HS-27A (cell line): ENCODE measurements at places on chromosomes 5 and 9.
A peak's percentile ranks its signal among the peaks of the same experiment; 100 is the strongest.

DNA sequence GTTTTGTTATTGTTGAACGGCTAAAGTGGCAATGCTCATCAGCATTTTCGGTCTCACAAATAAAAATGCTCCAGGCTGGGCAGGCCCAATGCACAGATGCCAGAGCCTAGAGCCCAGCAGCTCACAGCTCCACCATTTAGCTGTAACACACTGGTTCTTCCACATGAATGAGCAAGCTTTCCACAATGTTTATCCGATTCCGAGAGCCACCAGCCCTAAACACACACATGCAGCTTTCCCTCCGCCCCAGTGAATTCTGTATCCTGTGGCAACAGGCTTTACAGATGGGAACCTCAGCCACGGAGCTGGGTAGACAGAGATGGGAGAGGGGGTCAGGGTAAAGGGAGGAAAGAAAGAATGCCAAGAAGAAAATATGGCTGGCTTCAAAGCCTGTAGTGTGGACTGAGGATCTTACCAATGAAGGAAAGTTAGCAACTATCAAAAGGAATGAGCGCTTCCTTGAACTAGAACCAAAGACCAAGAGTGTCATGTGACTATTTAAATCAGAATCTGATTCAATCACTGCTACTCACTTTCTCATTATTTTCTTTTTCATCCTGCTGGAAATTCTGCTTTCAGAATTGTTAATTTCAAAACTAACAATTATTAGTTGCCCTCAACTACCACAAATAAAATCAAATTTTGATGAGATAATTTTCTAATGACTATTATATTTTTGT lies 77.1 kb downstream of the MRPS27 start:
- DNase-seq: no peak

GRCh38 chr9:126406075-126406667 lies 79.5 kb downstream of the MVB12B start:
- no peak for DNase-seq

DNA sequence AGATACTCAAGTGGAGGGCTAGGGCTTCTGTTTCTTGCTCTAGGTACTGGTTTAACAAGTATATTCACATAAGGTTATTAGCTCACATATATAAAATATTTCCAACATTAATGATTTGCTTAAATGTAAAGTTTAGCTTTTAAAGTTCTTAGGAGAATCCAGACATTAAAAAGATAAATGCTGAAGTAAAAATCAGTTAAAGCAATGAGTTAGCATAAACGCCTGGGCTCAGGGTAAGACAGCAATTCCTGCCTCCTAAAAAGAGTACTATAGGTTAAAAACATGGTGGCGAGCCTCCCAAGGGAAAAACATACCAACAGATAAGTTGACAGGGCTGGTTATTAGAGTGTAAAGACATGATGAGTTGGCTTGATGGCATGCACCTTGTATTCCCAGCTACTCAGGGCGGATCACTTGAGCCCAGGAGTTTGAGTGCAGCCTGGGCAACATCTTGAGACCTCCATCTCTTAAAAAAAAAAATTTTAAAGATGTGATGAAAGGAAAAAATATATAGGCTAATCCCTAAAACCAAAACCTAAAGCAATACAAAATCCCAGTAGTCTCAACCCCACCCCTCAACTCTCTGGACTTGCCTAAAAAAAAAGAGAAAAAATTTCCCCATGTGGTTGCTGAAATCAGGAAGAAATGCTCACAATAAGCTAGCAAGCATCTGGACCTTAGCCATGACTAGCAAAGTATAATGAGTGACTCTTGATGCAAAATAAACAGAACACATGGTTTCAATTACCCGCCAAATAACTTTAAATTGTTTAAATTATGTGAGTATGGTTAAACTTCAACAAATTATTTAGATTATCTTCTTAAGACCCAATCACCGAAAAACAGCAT lies 3.6 kb downstream of the GOLPH3 start:
- DNase-seq: no peak

GRCh38 chr9:72294936-72295335 lies 70.1 kb downstream of the ZFAND5 start:
- DNase-seq: no peak

- DNase-seq: no peak
Measured at GRCh38 chr5:82698026-82698425, 379.2 kb downstream of the TMEM167A start.

DNA sequence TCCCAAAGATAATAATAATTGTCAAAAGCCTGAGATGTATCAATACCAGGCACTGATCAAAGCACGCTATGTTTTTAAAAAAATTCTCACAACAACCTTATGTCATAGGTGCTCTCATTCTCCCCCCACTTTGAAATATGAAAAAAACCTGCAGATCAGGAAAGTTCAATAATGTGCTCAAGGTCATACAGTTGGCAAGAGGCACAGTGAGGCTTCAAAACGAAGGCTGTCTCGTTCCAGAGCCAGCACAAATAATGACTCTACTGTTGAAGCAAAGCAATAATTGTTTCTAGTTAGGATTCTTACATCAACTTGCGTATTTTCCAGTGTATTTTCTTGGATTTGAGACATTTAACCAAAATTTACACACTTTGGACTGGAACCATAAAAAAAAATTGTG lies 88.3 kb downstream of the RAB3C start:
- no peak for DNase-seq

- no peak for DNase-seq
Measured at GRCh38 chr5:119218830-119219782, 136.7 kb upstream of the TNFAIP8 start.

- DNase-seq: no peak
Measured at GRCh38 chr5:150762211-150762610, 3.4 kb upstream of the DCTN4 start.

- DNase-seq: no peak
Measured at GRCh38 chr5:76790632-76791290, 28.1 kb upstream of the F2RL1 start.

- no peak for DNase-seq
Measured at GRCh38 chr5:148810823-148811222, 15.6 kb upstream of the ADRB2 start.

DNA sequence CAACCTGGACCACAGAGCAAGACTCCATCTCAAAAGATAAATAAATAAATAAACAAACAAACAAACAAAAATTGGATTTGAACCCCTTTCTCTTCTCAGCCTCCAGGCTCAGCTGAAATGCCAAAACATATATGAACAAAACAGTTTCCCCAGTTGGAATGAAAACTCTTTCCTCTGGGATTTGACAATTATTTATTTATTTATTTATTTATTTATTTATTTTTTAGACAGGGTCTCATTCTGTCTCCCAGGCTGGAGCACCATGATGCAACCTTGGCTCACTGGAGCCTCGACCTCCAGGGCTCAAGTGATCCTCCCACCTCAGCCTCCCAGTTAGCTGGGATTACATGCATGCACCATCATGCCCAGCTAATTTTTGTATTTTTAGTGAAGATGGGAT lies 6.0 kb upstream of the STXBP1 start:
- no peak for DNase-seq

DNA sequence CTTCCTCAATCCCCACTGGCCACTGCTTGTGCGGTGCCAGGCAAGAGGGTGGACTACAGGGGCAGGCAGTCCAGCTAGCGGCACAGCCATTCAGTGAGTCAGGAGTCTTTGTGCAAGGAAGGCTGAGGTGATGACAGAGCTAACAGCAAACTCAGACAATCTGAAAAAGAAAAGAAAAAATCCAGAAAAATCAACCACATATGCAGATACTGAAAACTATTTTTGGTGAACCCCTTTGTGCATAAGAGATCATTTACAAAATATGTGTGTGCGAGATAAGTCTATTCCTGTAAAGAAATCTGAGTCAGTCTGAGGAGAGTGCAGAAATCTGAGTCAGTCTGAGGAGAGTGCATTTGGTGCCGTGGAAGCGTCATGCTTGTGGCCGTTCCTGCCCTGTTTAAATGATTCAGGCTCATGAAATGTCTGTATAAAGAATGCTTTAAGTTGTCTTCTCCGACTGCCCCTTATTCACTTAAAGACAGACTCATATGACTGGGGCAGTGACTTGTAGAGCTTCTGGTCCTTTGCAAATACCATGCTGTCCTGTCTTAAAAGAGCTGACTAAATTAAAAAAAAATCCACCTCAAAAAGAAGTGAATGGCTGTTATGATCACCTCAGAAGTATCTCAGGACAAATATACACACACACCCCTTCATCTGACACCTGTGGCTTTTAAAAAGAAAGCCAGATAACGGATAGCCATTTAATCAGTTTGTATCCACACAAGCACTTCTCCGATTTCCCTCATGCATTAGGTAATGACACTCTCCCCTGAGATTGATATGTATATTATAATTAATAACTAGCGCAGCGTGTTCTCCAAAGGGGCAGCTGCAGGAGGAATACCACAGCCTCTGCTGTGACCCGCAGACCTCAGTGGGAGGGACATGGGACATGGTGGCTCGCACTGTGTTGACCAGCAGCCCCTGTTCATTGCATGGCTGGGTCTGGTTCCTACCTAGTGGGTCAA lies 47.3 kb downstream of the TRIO start:
- DNase-seq: peak; percentile 99

GRCh38 chr9:82130331-82131042 lies 141.9 kb downstream of the SPATA31D1 start:
- DNase-seq: no peak

DNA sequence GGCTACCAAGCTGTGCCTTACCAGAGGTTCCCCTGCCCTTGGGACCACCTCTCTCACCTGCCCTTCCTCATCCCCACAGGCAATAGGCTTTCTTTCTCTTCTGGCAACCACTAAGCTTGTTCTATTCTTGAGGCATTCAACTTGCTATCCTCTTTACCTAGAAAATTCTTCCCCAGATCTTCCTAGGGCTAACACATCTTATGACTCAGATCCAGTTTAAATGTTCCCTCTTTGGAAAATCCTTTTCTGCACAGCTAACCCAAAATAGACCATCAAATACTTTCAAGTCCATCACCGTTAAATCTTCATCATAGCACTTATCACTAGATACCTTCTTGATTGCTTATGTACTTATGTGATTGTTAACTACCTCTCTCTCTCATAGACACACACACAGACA lies 93.7 kb downstream of the ENC1 start:
- no peak for DNase-seq

GRCh38 chr9:108486831-108487230 lies 369.0 kb downstream of the ACTL7B start:
- no peak for DNase-seq

GRCh38 chr5:150274811-150275210 lies 14.8 kb downstream of the CAMK2A start:
- DNase-seq: no peak

- DNase-seq: no peak
Measured at GRCh38 chr5:67487862-67488261, 291.3 kb upstream of the CD180 start.

- no peak for DNase-seq
Measured at GRCh38 chr9:28616310-28616709, 1043.0 kb upstream of the C9orf72 start.

GRCh38 chr9:84990416-84990815 lies 320.9 kb downstream of the NTRK2 start:
- no peak for DNase-seq

- no peak for DNase-seq
Measured at GRCh38 chr5:80054682-80055081, 19.5 kb downstream of the THBS4 start.

- no peak for DNase-seq
Measured at GRCh38 chr5:180463216-180463900, 30.8 kb upstream of the CNOT6 start.

DNA sequence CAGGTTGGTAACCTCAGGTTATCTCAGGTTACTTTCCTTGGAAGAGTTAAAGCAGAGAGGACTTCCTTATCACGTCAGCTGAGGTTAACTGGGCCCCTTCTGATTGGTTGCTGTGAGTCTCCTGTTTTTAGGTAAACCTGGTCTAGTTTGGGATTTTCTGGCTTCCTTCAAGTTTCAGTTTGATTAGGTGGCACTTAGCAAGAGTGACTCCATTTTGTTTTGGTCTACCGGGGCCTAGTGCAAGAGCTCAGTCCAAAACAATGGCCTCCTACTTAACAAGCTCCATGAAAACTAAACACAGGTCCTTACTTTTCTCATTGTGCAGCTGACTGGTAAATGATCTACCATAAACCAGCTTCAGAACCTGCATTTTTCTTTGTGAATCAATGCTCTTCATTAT lies 67.2 kb upstream of the GOLM1 start:
- no peak for DNase-seq

DNA sequence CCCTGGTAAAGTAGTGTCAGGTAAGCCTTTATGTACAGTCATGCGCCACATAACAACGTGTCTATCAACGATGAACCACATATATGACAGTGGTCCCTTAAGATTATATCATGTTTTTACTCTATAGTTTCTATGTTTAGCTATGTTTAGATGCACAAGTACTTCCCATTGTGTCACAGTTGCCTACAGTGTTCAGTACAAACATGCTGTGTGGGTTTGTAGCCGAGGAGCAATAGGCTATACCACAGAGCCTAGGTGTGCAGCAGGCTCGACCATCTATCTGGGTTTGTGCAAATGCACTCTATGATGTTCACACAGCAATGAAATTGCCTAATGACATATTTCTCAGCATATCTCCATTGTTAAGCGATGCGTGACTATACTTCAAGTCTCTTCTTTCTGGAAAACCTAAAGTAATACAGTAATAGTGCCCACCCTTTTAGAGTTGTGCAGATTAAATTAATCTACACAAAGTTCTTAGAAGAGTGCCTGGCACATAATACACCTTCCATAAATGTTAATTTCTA lies 295.9 kb downstream of the ARHGAP26 start:
- DNase-seq: no peak

GRCh38 chr9:134670042-134670525 lies 28.5 kb downstream of the COL5A1 start:
- DNase-seq: peak; percentile 27

GRCh38 chr5:136062366-136063274 lies 33.8 kb downstream of the TGFBI start:
- no peak for DNase-seq

- no peak for DNase-seq
Measured at GRCh38 chr5:51201024-51201423, 182.2 kb upstream of the ISL1 start.

DNA sequence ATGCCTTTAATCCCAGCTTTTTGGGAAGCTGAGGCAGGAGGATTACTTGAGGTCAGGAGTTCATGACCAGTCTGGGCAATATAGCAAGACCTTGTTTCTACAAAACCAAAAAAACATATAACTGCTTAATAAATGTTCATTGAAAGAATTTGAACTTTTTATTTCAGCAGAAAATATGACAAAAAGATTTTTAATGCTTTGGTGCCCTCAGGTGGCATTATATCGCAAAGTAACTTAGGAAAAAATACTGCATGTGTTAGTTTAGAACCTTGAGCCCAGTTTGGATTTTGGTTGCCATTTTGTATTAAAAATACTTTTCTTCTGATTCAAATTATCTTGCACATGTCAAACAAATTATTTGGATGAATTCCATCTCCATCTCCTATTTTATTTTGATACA lies 103.2 kb downstream of the GPBP1 start:
- no peak for DNase-seq

DNA sequence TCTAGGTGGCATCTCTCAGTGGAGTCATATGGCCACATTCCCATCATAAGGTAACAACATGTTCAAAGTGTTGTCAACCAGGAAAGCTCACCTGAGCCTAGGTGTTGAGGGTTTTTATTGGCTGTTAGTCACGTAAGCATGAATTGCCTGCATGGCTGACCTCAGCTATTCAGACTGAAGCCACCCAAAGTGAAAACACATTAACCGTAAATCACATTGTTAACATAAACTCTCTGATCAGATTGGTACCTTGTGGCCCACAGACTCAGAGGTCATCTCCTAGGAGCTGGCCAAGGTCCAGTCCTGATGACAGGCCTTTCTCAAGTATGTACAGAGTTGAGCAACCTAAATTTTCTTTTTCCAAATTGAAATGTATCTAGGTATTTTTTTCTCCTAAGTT lies 26.7 kb downstream of the SRFBP1 start:
- no peak for DNase-seq

- no peak for DNase-seq
Measured at GRCh38 chr5:60382716-60383115, 317.2 kb downstream of the DEPDC1B start.

- DNase-seq: no peak
Measured at GRCh38 chr5:127229185-127229889, 61.3 kb upstream of the MEGF10 start.
